ENCODE measurements at places on chromosomes 6 and 20.

- DNase-seq: peak; percentile 85
Measured at GRCh38 chr6:44052419-44053023, 74.7 kb downstream of the MRPL14 start.

GRCh38 chr6:107657373-107657754 is 166.7 kb downstream of the SCML4 start:
- no peak for DNase-seq

DNA sequence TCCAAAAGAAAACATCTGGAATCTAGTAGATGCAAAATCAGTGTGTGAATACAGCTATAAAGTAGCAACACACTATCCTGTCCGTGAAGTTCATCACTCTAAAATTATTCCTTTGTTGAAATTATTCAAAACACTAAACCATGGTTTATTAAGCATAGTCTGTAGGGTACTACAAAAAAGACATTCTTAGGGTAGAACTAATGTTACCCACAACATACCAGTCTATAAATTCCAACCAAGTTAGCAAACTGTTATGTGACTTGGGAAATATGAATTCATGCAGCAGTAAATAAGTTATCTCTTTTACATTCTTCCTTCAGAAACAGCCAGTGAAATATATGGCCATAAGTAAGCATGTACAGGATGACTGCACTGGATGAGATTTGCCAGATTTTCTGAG is 580.3 kb upstream of the ADGRB3 start:
- DNase-seq: no peak

DNA sequence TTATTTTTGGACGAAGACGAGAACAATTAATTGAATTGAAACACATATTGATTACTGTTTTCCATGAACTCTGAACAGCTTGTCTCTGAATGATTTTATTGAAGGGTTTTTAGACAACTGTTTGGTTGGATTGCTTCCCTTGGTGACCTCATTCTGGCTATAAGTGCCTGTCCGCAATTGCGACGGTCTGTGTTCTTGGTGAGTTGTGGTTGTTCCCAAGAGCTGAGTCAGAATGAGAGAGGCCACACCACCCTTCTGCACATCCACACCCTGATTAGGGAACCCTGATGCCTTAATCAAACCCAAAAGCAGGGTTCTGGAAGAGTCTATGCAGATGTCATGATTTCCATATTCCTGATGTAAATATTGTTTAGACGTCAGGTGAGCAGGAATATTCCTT is 747.0 kb downstream of the PTPRT start:
- no peak for DNase-seq

DNA sequence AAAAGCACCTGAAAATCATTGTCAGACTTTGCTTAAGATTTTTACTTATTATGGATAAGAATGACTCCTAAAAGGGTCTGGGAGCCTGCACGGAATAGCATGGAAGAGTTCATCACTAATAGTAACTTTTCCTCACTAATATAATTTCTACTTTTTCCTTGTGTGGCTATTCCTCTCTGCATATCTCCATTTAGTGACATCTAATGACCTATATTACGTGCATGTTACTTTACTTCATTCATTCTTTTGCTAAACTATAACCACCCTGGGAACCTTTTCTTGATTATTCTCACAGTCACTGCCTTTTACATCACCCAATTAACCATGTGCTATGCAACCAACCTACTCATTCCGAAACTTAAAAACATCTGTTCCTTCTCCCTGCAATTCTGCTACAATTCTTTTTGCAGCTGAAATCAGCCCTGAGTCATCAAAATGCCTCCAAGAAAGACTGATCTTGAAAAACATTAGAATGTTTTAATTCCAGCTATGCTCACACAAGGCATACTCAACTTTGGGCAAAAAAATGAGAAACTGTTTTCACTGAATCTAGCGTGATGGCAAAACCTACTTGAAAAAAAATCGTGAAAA is 313.3 kb downstream of the RNGTT start:
- peak; percentile 3 for DNase-seq

- DNase-seq: no peak
Measured at GRCh38 chr6:50451826-50452400, 261.4 kb upstream of the TFAP2D start.
